ENCODE measurements at places on chromosomes 12 and 14.

- no peak for DNase-seq
Measured at GRCh38 chr12:64682572-64683277, 72.4 kb downstream of the RASSF3 start.

DNA sequence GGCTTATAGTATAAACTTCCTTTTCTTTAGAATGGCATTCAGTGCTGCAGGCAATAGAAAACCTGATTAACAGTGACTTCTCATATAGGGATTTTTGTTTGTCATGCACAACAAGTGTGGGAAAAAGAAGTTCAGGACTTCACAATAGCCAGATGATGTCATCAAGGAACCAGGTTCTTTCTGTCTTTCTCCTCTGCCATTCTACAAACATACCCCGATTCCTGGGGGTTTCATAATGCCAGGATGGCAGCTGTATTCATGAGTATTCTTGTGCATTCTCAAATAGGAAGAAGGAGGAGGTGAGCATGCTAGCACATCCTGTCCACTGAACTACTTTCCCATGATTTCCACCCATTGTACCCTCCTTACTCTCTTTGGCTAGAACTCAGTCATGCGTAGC, 182.7 kb upstream of the EEA1 start:
- DNase-seq: no peak

DNA sequence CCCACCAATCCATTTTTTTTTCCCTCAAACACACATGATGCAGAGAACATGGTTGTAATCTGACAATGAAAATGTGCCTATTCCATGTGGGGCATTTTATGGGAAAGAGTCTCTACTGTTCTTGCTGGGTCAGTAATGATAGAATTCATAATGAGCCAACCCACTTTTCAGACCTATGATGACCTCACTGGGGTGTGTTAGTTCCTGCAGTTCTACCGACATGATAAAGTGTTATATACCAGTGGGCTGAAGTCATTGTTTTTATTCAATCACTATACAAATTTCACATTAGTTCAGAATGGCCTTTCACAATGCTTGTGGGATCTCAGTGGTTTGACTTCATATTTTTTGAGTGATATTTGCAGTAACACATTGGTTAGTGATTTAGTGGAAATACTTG, 47.5 kb downstream of the PPFIBP1 start:
- no peak for DNase-seq

DNA sequence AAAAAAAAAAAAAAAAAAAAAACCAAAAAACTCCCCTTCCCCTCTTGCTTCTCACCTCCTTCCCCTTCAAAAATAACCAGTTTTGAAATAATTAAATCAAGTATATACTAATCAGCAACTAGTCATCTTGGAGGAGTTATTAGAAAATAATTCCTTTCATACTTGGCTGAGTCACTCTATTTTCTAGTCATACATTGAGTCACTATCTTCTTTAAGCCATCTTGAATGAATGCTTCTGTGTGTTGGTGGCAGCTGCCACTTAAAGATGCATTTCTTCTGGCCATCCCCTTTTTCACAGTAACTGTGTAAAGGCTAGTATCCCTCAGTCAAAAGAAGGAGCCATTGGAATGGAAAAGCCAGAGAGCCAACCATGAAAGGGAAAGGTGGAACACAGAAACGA, 84.2 kb upstream of the TMEM263 start:
- no peak for DNase-seq

DNA sequence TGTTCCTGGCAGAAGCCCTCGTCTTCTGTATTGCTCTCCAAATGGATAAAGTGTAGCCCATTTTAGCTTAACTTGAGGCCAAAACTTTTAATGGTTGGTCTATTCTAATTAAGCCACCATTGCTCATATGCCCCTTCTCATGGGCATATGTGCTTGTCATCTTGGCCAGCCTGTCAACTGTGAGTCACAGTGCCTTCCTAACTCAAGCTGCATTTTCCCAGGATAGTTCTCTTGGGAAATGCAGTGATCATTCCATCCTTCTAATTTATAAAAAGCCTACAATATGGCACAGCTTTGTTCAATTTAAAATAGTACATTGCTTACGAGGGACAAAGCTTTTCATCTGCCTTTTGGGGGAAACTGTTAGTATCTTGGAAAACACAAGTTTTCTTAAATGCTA, 6.6 kb downstream of the PTHLH start:
- no peak for DNase-seq

- peak; percentile 58 for DNase-seq
Measured at GRCh38 chr12:4273652-4274395, at the start of gene CCND2. Gene CCND2 (plus strand): TSS chr12:4273762. CDS start chr12:4274041, 279 bp downstream.

- no peak for DNase-seq
Measured at GRCh38 chr12:99529966-99530365, 117.6 kb upstream of the GARIN6 start.

DNA sequence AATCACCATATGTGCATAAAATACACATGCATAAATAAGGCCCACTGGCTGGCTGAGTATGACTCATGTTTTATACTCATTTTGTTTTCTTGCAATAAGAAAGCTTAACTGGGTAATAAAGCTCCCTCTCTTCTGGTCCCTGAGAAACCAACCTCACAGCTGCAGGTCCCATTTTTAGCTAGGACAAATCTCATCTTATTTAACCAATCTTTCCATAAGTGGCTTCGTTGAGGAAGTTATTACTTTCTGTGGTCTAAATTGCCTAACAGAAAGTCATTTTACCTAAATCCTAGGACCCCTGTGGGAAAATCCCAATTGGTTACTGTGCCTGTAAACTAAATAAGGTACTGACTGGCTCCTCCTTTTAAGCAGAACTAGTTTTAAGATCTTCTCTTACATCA, 232.8 kb upstream of the FBXO33 start:
- DNase-seq: no peak

DNA sequence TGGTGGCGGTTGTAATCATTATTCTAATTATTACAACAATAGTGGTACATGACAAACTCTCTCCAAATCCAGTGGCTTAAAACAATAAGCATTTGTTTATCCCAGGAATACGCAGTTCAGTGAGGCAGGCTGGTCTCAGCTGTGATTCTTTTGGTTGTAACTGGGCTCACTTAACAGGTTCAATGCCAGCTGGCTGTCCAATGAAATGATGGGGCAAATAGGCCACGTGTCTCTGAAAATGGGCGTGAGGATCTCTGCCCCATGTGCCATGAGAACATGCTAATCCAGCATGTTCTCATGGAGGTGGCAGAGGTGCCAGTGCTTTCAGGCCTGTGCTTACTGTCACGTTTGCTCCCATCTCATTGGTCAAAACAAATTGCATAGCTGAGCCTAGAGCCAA, 73.1 kb upstream of the CLMN start:
- no peak for DNase-seq

DNA sequence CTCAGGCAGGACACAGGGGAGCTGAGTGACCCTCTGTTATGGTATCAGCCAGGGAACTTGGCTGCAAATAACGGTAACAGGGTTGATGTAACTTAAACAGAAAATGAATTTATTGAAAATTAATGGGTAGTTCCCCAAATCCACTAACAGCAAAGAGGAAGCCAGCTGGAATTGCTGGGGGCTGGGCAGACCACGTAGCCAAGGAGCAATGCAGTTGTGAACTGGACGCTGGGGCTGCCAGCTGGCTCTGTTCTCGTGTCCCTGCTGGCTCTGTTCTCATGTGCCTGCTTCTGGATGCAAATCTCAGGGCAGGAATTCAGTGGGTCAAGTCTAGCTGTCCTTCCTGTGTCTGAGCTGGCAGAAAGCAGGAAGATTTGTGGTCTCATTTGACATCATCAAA, 1383.3 kb upstream of the TMEM132C start:
- DNase-seq: no peak

DNA sequence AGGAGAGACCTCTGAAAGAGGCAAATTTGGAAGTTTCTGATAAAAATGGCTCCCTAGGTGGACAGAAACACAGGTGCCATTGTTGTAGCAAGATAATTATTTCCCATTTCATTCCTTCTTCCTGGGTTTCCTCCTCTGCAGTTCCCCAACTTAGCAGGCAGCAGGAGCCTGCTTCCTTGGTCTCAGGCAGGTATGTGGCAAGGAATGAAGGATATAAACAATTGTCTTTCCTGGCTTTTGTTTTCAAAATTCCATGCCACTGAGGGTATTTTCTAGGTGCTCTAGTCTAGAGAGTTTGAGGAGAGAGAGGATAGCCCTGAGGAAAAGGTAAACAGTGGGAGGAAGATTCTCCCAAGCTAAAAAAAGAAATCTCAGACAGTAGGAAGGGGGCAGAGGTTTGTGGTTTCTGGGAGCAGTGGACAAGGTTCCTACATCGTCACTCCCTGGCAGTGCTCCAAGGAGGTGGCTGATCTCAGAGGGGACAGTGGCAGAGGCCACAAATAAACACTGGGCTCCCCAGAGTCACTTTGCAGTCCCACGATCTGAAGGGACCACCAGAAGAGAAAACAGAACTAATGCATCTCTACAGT, 82.6 kb upstream of the IGF1 start:
- no peak for DNase-seq

DNA sequence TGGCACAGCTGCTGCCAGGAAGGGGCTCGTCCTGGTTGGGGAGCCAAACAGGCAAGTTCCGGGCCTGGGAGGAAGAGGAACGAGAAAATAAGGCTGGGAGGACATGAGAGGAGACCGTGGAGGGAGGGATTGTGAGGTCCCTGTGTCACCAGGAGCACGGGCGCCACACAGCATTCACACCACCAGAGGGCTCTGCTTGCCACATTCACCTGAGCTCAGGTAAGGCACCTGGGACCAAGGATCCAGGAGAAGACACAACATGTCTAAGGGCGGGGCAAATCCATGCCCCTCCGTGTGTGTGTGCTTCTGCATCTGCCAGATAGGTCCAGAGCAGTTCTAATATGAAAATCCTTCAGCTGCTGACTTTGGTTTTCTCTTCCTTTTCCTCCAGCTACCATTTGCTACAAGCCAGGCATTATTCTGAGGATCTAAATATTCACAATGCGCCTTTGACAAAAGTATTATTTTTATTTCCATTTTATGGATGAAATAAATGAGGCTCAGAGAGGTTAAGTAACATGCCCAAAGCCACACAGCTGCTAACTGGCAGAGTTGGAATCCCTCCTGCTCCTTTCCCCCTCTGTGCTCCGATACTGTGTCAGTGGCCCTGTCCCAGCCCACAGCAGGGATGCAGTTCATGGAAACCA, 14.6 kb downstream of the RAPGEF3 start:
- peak; percentile 26 for DNase-seq

DNA sequence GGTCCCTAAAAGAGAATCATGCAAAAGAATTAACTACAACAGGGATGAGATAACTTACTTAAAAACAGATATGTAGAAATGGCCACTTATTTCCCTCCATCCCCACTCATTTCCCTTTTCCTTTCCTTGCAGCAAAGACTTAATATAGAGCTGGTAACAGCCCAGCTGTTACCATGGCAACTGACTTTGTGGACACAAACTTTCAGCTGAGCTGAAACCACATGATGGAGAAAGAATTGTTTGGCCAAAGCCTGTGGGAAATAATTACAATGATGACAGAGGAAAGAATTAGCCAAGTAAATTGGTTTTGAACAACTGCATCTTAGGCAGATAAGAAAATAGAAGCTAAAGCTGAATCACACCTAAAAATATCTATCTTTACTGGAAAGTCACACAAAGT, 364.9 kb downstream of the GALC start:
- DNase-seq: no peak

- DNase-seq: no peak
Measured at GRCh38 chr14:31269634-31270195, 62.1 kb upstream of the HECTD1 start.

DNA sequence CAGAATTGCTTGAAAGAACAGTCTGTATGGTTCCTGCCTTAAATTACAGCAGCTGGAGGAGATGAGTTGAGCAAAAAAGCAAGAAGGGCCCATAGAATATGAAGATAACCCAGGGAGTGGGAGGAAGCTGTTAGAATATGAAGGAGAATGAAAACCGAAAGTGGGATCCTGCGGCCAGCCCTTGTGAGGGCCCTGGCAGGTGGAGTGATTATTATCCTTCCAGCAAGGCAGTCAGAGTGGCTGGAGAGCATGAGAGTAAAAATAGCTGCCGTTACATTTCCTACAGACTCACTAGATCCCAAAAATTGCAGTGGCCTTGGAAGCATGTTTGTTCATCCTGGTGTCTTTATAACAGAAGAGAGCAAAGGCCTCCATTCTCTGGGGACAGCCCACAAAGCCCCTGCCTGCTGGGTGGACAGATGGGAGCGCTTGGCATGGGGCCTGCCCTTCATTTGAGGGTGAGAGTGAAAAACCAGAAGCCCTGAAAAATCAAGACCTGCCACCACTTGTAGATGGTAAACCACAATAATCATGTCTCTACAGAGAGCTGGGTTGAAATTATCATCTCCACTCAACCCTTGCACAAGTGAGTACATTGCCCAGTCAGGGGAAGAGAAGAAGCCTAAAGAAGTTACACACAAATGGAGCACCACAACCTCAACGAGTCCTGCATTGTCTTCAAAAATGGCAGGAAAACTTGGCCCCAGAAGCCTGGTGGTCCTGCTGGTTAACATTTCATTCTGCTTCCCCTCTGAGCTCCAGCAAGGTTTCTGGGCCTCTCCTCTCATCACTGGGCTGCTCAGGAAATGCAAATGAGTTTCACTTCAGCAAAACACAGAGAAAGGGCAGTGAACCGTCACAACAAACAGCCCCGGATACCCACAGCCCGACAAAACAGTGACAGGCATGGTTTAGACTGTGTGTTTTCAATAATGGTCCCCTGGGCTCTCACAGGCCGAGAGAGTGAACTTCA, 20.5 kb downstream of the ZDHHC22 start:
- no peak for DNase-seq

DNA sequence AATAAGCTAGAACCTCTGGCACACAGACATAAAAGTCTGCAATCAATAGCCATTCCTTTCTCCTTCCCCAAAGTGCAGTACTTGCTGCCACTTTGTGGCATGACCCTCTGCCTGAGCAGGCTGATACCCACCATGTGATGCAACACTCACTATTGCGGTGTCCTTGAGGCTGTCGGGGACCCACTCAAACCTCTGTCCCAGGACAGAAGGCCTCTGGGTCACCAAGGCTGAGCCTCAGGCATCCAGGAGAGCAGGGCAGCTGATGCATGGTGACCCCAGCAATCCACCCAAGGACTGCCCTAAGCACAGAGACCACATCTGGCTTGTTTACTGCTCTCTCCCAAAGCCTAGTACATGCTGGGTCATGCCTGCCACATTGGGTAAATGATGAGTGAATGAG, 114.2 kb downstream of the DPF3 start:
- no peak for DNase-seq

GRCh38 chr12:66341126-66341525, 38.8 kb downstream of the HELB start:
- DNase-seq: no peak

DNA sequence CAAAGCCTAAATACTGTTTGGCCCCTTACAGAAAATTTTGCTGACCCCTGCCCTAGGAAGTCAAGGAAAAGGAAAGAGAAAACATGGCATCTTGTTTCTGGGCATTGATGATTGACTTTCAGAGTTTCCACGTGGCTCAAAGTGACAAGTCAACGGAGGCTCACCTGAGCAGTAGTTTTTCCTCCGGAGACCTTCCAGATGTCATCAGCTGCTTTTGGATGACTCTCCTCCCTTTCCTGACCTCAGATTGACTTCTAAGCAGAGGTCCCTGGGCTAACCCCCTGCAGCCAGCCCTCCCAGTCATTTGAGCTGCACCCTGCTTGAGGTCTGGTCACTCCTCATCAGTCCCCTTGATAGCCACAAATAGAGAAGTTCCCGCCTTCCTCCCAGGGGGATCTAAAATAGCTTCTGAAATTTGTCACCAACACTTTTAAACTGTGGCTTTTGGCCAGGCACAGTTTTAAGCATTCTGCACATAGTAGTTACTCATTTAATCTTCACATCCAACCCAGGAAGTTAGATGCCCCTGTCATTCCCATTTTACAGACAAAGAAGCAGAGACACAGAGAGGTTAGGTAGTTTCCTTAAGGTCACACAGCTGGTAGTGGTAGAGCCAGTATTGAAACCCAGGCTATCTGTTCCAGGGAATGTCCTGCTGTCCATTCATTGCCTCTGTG, 143.4 kb downstream of the CHST11 start:
- DNase-seq: no peak

Data from activated CD4-positive, alpha-beta T cell treated with anti-CD3 and anti-CD28 coated beads, Interleukin-2, amount 50 U/mL, for 24 hours (primary cell).